ENCODE measurements at places on chromosomes 13 and 19.

GRCh38 chr19:51676566-51677083 is 16.5 kb upstream of the SPACA6 start:
- peak; percentile 15 for DNase-seq

DNA sequence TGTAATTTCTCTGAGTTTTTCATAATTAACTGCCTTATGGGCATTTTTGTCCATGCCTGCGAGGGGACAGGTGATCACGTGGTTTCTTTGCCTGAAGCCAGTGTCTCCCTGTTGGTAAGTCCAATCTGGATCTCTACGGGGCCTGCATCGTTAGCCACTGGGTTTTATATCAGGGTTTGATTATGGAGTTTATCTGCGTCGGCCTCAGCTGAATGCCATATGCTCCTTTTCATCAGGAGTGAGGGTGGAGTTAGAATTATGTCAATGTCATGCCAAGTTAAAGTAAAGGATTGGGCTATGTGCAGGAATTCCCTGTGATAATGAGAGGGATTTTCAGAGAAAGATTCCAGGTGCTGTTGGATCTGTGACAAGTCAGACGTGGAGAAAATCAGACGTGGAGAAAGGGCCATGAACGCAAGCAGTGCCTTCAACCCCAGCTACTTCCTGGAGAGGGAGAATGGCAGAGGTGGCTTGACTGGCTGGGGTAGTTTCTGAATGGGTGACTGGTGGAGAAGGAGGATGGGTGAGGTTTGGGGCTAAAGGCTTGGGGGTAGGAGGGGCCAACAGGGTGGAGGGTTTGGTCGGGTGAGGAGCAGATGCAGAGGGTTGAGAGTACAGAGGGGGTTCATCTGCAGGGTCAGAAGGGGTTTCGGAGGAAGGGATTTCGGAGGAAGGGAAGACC is 24.3 kb downstream of the TMEM255B start:
- no peak for DNase-seq

GRCh38 chr13:92864584-92865284 is 361.9 kb upstream of the GPC6 start:
- DNase-seq: no peak

GRCh38 chr19:39951686-39952085 is 17.3 kb upstream of the FCGBP start:
- DNase-seq: no peak

DNA sequence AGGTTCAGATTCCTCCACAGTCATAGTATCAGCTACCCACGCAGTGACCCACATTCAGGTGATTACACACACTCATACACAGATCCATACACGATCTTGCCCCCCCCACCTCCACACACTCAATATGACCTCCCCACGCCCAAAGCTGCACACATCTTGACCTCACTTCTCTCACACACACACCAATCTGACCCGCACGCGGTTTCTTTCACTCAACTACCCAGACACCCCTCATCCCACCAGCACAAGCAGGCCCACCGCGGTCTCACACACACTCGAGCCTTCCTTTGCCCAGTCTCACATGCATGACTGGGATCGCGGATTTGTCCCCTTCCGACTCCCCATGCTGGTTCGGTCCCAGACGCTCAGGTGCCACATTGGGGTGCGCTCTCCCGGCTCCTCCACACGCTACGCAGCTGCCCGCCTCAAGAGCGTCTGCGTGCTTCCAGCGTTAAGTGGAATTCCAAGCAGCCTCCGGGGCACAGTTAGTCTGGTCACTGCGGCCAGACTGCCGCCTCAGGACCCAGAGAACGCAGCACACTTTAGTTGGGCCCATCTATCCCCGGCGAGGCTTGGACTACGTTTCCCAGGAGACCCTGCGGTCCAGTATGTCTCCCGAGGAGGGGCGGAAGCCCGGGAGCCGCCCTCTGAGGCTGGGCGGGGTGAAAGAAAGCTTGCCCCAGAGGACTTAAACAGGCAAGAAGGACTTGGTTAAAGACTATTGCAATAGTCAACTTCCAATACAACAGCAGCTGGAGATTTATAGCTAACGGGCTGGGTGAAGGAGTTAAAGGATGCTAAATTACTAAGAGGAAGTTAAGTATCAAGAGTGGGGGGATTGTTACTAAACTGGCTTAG is 746 bp upstream of the ZNF345 start:
- DNase-seq: peak; percentile 89

DNA sequence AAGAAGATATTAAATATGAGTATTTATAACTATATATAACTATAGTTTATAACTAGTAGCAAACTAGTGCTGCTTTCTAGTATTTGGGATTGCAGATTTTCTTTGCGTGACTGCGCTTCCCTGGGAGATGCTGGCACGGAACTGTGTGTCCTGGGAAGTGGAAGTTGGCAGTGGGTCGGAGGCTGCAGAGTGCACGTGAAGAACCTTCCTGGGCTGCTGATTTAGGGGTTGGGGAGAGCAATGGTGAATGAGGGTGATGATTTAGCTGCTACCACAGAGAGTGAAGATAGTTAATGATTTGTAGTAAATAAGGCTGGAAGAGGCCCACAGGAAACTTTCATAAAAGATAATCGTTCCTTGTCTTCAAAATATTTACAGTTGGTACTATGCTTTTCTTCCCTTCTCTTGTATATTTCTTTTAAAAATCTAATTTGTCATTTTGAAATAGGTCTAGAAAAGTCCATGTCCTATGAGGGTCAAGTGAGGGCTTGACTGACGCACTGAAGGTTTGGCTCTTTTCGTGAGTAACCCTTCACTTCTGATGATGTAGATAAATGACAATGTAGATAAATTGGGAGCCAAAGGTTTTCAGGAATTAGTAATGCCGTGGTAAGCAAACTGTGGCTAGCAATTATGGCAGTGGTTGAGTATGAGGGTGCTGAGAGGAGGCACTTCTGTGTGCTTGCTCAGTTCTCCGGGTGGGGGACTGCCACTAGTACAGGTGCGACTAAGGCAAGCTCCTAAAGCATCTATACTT is 3.0 kb upstream of the NAA16 start:
- DNase-seq: no peak

DNA sequence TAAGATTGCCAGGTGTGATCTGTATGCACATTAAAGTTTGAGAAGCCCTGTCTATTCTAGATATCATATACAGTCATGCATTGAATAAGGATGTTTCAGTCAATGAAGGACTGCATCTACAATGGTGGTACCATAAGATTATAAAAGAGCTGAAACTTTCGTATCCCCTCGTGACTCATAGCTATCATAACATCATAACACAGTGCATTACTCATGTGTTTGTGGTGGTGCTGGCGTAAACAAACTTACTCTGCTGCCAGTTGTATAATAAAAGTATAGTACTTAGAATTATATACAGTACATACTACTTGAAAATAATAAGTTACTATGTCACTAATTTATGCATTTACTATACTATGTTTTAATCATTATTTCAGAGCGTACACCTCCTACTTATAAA is 489.3 kb downstream of the GPC6 start:
- no peak for DNase-seq

- no peak for DNase-seq
Measured at GRCh38 chr13:112861876-112862615, 107.0 kb upstream of the MCF2L start.

- no peak for DNase-seq
Measured at GRCh38 chr13:77980592-77980991, 62.0 kb upstream of the EDNRB start.

GRCh38 chr13:52695856-52696255 is 43.2 kb downstream of the SUGT1 start:
- DNase-seq: no peak

DNA sequence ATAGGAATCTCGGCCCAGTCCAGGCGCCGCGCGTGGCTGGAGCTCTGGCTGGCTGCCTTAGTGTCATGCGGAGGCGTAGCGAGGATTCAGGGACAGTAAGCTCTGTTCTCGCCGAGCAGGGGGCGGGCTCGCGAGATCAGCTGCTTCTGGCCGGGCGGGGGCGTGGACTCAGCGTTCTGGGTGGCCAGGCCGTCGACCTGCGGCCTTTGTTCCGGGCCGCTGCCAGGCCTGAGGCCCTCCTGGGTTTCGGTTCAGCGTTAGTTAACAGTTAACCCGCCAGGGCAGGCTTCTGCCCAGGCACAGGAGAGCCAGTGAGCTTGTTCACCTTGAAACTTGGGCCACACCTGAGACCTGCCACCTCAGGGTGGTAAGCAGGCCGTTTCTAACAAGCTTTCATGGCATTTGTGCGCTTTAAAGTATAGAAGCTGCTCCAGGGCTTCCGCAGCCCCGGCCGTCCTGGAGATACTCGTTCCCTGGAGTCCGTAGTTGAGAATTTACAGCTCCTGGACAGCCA is 332.2 kb upstream of the SGCG start:
- no peak for DNase-seq

DNA sequence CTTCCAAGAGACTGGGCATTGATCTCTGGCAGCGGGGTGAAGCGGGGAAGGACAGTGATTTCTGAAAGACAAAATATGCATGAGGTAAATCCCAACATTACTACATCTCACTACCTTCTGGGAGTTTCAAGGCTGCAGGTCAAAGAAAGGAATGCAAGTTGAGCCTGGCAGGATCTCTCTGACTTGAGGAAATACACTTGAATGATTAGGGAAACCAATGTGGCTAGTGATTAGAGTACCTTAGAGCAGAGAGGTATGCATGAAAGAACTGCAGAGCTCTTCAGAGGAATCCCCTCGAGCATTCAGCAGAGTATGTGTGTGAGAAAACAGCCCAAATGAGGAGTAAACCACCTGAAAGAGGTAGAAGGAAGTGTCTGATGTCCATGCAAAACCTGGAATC is 2874.1 kb upstream of the PCDH20 start:
- DNase-seq: no peak

- no peak for DNase-seq
Measured at GRCh38 chr19:57389194-57389729, 392 bp upstream of the ZNF548 start.

DNA sequence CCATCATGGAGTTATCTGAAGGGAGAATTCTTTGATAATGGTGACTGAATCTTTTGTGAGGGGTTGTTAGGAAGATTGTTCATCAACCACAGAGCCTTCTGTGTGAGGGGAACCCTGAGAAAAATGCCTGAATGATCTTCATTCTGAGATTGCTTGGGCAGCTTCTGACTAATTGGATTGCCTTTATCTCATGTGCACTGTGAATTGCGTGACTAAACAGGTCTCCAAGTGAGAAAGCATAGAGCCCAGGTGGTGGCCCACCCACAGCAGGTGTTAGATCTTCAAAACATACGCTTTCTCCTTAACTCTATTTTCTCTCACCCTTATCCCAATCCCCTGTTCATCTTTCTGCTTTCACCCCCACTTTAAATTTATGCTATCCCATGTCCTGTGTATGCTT is 58.3 kb downstream of the DOCK9 start:
- peak; percentile 29 for DNase-seq

DNA sequence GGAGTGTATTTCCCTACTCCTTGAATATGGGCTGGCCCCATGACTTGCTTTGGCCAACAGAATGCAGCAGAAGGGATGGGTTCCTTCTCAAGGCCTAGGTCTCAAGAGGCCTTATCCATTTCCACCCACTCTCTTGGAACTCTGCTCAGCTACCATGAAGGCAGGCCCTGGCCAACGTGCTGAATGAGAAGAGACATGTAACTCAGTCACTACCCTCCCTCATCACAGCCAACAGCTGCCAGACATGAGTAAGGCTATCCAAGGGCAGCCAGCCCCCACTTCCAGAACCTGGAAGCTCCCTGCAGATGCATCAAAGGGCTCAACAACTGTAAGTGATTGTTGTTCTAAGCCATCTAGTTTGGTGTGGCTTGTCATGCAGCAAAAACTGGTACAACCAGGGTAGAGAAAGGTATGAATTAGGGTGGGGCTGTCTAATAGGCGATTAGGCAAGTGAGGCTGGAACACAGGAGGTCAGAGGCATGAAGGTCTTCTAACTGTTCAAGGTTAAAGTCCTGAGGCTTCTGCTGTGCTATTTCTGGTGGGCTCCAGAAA is 1.4 kb upstream of the RASL11A start:
- DNase-seq: no peak

DNA sequence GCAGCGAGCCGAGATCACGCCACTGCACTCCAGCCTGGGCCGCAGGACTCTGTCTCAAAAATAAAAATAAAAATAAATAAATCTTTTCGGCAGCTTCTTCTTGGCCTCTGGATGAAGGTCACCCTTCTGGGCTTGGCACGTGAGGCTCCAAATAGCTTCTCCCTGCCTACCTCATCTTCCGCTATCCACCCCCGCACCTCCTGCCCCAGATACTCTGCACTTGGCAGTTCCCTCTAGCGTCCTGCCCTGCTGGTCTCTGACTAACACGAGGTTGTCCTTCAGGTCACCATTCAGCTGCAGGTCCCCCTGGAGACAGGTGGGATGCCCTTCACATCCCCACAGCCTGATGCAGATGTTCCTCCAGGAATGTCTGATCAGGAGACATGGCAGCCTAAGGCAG is 8.5 kb upstream of the CCL25 start:
- DNase-seq: no peak

DNA sequence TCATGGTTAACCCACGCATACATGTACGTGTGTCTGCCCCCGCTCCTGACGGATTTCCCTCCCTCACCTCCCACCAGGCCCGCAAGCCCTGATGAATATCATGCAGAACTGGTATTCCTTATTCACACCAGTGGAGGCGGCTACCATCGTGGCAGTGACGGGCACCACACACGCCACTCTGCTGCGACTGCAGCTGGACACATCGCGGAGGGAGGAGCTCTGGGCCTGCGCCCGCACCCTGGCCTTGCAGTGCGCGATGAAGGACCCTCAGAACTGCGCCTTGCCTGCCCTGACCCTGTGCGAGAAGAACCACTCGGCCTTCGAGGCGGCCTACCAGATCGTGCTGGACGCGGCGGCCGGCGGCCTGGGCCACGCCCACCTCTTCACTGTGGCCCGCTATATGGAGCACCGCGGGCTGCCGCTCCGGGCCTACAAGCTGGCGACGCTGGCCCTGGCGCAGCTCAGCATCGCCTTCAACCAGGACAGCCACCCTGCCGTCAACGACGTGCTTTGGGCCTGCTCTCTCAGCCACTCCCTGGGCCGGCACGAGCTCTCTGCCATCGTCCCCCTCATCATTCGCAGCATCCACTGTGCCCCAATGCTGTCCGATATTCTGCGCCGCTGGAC is 35.0 kb downstream of the ZSWIM4 start:
- no peak for DNase-seq

DNA sequence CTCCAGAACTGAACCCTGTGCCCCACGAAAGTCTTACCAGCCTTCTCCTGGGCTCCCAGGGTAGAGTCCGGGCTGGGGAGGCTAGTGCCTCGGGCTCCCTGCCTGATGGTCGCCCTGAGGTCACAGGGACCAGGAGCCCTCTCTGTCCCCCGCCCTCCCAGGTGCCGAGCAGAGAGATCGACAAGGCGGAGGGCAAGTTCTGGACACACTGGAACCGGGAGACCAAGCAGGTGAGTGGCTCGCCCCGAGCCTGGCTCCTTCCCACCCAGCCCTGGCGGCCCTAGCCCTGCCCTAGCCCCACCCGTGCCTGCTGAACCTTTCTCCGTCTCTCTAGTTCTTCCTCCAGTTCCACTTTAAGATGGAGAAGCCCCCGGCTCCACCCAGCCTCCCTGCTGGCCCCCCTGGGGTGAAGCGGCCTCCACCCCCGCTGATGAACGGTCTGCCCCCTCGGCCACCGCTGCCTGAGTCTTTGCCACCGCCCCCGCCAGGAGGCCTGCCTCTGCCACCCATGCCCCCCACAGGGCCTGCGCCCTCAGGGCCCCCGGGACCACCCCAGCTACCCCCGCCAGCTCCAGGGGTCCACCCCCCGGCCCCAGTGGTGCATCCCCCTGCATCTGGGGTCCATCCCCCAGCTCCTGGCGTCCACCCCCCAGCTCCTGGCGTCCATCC is 1.6 kb upstream of the AMH start:
- no peak for DNase-seq
